ENCODE measurements at places on chromosomes 3 and 15.

GRCh38 chr3:13025090-13025489 lies 48.1 kb downstream of the IQSEC1 start:
- peak; percentile 66 for DNase-seq

DNA sequence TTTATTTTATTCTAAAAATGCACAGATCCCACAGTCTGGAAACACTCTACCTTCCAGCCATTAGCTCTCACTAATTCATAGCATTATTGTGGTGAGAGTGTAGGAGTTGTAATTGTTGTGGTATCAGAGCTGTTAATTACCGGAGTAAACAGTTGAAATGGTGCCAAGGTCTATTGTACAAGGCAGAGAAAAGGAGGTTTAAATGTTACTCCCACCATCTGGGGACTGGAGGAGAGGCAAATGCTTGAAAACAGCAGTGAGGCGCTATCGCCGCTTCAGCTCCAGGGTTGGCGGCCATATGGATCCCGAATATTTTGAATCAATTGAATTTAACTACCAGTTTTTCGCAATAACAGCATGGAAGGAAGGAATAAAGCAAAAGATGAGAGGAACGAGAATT lies 113.1 kb upstream of the C15orf61 start:
- no peak for DNase-seq

GRCh38 chr3:29319262-29319661 lies 38.4 kb downstream of the RBMS3 start:
- DNase-seq = no peak

GRCh38 chr15:83571820-83572707 lies 81.9 kb upstream of the ADAMTSL3 start:
- no peak for DNase-seq

DNA sequence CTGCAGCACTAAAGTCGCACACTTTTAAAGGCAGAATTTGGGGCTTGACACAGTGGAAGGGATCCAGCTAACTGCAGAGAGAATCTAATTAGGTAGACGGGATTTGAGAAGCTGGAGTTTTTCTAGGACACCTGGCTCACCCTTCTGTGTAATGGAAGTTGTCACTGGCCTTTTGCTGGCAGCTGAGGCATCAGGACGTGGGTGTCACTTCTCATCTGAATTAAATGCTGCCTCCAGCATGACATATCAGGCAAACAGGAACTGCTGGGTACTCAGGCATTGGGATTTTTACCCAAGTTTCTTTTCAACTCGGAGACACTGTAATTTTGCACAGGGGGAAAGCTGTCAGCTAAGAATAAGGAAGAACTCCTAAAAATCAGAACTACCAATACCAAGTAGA lies 861.9 kb upstream of the ARPP21 start:
- DNase-seq = no peak

- DNase-seq = no peak
These were observed 99.3 kb downstream of the OXNAD1 start for GRCh38 chr3:16364323-16364722.

DNA sequence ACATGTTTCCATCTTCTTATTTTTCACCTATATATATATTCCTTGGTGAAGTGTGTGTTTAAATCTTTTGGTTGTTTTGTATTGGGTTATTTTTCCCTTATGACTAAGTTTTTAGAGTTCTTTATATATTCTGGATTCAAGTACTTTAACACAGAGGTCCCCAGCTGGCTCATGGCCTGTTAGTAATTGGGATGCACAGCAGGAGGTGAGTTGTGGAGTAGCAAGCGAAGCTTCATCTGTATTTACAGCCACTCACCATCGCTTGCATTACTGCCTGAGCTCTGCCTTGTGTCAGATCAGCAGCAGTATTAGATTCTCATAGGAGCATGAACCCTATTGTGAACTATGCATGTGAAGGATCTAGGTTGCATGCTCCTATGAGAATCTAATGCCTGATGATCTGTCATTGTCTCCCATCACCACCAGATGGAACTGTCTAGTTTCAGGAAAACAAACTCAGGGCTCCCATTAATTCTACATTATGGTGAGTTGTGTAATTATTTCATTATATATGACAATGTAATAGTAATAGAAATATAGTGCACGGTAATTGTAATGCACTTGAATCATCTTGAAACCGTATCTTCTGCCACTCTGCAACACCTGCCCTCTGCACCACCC lies 151.6 kb downstream of the RSRC1 start:
- DNase-seq = no peak

DNA sequence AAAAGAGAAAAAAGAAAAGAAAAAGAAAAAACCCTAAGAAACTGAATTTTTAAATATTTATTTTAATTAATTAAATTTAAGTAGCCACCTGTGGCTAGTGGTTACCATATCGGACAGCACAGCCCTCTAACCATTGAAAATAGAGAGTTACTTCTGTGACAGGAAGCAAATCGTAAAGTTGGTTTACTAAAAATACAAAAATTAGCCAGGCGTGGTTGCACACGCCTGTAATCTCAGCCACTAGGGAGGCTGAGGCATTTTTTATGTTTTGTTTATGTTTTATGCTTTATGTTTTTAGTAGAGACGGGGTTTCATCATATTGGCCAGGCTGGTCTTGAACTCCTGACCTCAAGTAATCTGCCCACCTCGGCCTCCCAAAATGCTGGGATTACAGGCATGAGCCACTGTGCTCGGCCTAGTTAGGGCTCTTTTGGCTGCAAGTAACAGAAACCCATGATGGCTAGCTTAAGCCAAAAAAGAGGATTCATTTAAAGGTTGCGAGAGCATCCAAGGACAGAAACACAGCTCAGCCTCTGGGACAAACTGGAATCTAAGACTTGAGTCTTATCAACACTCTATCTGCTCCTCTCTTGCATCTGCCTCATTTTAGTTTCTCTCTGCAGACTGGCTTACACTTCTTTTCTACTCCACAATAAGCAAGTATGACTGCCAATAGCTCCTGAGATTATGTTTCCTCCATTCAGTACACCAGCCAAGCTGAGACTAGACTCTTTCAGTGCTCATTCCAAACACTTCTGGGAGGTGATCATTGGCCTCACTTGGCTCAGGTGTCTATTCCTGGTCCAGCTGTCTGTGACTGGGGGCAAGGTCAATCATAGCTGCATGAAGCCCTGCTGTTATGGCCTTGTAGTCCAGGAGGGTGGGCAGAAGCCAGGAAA lies 6.8 kb upstream of the SKIL start:
- no peak for DNase-seq

DNA sequence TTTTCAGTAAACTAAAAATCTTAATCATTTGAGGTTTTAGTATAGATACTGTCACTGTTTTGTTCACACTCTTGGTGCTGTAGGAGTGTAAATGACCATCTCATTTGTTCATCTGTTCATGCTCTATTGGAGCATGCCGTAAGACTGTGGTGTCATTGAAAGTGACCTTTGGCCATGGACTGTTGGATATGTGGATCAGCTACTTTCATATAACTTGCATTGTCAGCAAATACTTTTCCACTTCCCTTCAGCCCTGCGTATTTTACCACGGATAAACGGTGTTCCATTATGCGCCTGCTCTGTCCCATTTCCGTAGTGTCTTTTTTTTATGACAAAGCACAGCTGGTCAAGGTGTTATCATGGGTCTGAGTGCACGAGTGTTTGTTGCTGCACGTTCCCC lies 32.6 kb upstream of the SENP5 start:
- DNase-seq = peak; percentile 87

GRCh38 chr3:118817748-118818165 lies 216.9 kb downstream of the IGSF11 start:
- DNase-seq = peak; percentile 34

- no peak for DNase-seq
These were observed 295.3 kb upstream of the UBE2E2 start for GRCh38 chr3:22907796-22908195.

GRCh38 chr3:131454501-131454900 lies 48.3 kb downstream of the MRPL3 start:
- DNase-seq = no peak

DNA sequence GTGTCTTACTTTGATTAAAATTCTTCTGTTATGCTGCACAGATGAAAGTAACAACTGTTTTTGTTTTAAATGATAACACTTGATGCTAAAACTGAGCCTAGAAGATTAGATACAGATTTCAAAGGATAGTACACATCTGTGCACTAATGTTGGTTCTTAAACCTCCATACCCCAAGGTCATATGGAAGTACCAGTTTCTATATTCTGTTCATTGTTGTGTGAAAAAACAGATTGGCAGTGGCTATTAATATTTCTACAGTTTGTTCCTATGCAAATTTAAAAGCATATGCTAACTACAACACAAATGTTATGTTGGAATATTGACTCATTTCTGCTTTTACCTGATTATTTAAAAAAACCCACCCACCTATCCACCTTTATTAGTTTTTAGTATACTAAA lies 32.0 kb upstream of the GBE1 start:
- DNase-seq = no peak

DNA sequence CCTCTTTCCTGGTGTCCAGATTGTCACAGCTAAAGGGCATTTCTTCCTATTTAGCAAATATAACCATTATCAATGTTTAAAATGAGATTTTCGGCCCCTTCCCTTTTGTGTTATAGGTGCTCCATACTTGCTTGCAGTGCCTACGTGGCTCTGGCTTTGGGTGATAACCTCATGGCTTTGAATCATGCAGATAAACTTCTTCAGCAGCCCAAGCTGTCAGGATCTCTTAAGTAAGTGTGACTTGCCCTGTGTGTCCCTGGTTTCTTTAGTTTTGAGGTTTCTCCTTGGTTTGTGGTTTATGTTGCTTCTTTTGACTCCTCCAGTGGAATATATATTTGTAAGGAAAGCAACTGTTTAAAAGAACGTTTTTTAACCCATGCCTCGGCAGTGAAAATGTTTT lies 58.5 kb upstream of the TRIM71 start:
- no peak for DNase-seq

DNA sequence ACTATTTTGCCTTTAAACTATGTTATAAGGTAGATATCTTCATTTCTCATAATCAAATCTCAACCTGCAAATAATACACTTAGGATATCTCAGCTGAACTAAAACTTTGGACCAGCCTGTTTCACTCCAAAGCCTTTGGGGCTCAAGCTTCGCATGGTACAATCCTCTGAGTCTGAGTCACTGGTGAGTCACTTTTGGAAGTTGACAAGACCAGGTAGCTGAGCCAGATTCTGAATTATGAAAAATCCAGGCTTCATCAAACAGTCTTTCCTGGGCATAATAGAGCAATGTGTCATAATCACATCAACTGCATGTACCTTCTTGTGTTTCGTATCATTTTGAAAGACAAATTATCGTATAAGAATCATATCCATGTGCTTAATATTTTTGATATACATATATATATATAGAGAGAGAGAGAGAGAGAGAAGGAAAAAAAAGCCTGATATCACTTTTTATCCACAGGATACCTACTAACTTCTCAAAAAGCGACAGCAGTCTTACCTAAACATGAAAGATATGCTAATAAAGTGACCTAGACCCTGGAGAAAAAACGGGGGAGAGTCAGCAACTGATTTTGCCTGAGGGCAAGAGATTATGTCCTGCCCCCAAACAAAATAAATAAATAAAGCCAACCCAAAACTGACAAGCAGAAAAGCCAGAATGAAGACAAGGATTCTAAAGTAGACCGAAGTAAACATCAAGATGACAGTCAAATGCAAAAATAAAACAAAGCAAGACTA lies 263.9 kb upstream of the TGFBR2 start:
- peak; percentile 82 for DNase-seq

DNA sequence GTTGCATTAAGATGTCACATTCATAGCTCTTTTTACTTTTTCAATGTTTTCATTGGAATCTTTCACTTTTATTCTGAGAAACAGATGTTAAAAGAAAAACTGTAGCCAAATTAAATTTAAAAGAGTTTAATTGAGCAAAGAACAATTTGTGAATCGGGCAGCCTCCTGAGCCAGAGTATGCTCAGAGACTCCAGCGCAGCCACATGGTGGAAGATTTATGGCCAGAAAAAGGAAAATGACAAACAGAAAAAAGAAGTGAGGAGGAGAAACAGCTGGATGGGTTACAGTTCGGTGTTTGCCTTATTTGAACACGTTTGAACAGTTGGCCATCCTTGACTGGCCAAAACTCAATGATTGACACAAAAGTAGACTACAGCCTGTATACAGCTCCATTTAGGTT lies 33.8 kb upstream of the RAB11A start:
- no peak for DNase-seq

DNA sequence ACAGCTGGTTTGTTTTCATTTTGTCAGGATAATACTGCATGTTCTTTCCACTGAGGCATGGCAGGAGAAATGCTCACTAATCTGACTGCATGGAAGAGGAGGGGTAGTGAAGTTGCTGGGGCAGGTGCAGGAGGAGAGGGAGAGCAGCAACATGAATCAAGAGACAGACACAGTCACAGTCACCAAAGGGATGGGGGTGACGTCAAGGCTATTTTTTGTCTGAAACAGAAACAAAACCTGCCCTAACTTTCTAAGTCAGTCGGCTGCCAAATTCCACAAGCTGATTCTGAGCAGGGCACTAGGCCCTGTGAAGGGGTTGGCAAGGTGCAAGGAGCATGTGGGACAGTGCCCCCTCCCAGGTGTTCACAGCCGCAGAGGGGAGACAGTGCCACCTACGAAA lies 186.6 kb upstream of the NSMCE3 start:
- no peak for DNase-seq
